Tongue (tissue), 3 donors: ENCODE measurements at places on chromosomes 5 and 9. TPM values are rescaled to one million over a fixed set of nuclear protein-coding genes. Genes with fewer than 3 reads are reported as not detected.

DMRT3 gene
- total RNA-seq: not detected

GLRA1 gene
- total RNA-seq: not detected

ENG gene
- 11.6 TPM for total RNA-seq

ANKRD31 gene
- total RNA-seq: 0.51 TPM

JAKMIP2 gene
- 8.2 TPM for total RNA-seq
